NCI-H1436 (cell line): ENCODE measurements at places on chromosomes 7 and 10.

DNA sequence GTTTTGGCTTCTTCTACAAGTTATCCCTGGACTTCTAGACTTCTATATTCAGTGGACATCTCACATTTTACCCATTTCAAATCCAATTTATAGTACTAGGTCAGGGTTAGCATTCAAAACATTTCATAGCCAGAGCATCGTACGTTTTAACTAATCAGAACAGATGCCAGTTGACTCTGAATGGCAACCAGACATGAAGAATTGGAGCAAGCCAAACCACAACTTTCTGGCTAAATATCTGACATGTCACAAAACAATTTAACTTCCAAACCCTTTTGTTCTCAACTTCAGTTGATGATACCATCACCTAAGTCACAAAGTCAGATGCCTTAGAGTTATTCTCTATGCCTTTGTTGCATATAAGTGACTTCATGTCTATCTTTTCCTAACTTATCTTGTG lies 1105.7 kb downstream of the XPNPEP1 start:
- DNase-seq, result no peak

GRCh38 chr10:119348516-119349240 lies 141.3 kb downstream of the GRK5 start:
- no peak for DNase-seq

DNA sequence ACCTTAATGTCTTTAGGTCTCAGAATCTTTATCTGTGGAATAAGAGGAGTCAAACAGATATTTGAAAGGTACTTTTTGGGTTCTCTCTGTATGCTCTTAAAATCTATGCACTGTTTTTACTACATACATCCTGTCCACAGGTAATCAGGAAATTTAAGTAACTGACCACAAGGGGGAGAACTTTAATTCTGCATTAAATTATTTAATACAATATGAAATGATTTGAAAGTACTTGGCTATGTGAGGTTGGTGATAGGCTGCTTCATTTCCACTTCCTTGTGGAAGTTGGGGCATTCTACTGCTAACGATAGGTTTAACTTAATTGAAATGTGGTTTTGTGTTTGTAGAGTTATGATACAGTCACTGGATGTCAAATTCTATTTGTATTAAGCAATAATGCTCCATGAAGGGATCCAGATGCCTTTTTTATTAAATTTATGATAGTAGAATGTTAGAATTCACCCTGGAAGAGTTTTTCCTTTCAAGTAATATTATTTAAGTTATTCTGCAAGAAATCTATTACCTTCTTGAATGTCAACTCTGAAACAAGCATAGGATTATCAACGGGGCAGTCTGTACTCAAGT lies 6.0 kb downstream of the TEX47 start:
- DNase-seq, result no peak

DNA sequence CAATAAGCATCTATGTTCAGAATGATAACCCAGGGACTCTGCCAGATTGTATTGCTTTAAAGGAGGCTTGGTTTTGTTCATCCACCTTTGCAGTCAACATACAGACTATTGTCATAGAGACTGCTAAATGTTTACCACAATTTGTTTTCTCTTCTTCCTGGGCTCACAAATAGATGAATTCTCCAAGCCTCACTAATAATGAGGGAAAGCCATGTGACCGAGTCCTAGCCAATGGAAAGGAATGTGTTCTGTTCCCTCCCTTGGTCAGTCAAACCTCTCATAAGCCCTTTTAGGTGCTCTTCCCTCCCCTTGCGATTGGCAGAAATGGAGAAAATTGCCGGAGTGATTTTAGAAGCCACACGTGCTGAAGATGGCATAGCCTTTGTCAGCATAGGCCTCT lies 136.9 kb downstream of the RTKN2 start:
- no peak for DNase-seq

- no peak for DNase-seq
Measured at GRCh38 chr7:31955021-31955420, 115.2 kb downstream of the PDE1C start.

DNA sequence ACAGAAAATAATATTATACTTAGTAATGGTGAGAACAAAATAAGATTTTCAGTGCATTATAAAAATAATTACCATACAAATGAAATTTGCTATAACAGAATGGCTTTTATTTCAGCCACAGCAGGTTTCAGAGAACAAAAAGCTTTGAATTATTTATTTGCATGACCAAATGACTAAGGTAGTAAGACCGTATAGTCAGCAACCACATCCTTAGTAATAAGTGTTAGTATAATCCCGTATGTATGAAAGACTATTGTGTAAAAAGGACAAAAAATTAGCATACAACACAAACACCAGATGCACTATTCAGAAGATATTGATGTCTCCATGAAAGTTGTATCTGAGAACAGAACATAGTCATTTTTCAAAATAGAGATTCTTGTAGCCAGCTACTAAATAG lies 12.2 kb downstream of the PDZD8 start:
- DNase-seq, result no peak

DNA sequence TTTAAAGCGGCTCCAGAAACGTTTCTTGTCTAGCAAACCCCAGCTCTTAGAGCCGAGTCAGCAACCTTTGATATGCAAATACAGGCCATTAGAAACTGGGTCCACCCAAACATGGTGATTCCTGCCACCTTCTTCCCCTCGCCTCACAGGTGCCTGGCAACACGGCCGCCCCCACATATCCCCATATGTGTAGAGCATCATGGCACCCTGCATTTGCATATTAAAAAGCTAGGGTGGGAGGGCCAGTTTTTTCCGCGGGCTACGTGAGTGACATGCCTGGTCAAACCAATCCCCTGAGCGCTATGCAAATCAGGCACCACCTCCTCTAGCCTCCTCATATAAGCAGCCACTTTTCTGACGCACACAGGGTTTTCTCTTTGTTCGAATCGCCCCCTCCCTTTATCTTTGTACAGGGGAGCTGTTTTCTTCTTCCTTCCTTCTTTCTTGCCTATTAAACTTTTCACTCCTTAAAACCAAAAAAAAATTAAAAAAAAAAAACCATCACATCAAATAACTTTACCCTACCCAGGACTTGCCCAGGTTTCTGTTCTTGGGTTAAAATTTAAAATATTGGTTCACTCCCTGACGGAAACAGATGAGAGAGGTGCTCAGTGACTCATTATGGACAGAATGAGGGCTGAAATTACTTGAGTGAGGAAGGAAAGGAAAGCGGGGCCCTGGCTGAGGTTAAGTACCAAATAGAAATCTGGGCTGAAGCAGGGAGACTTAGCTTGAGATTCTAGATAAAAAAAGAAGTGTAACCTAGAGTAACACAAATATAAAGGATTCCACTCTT lies 59.8 kb downstream of the COA1 start:
- no peak for DNase-seq

DNA sequence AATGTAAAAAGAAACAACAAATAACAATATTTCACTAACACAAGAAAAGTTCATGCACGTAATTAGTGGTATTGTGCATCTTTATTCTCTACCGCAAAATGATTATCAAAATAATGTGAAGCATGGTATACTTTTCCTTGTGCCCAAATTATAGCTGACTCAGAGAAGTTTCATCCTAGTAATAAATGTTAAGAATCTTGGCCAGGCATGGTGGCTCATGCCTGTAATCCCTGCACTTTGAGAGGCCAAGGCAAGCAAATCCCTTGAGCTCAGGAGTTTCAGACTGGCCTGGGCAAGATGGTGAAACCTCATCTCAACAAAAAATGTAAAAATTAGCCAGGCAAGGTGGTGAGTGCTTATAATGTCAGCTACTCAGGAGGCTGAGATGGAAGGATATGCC lies 105.0 kb downstream of the KMT2C start:
- DNase-seq, result no peak

DNA sequence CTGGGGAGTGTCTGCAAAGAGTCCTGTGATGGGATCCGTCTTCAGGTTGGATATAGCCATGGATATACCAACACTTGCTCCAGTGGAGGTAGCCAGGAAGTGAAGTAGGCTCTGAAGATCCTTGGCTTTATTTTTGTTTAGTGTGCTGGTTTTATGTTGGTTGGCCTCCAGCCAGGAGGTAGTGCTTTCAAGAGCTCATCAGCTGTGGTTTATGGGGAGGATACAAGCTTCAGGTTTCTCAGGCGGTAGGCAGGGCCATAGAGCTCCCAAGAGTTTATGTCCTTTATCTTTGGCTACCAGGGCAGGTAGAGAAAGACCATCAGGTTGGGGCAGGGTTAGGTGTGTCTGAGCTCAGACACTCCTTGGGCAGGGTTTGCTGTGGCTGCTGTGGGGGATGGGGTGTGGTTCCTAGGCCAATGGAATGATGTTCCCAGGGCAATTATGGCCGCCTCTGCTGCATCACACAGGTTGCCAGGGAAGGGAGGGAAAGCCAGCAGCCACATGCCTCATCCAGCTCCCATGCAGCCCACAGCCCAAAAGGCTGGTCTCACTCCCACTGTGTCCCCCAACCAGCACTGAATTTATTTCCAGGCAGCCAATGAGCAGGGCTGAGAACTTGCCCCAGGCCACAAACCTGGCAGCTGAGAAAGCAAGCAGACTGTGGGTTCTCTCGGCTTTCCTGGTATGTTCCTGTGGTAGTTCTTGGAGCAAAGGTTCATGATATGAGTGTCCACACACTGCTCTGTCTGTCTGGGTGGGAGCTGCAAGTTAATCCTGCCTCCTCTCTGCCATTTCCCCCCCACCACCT lies 67.0 kb upstream of the PRLHR start:
- peak; percentile 32 for DNase-seq

DNA sequence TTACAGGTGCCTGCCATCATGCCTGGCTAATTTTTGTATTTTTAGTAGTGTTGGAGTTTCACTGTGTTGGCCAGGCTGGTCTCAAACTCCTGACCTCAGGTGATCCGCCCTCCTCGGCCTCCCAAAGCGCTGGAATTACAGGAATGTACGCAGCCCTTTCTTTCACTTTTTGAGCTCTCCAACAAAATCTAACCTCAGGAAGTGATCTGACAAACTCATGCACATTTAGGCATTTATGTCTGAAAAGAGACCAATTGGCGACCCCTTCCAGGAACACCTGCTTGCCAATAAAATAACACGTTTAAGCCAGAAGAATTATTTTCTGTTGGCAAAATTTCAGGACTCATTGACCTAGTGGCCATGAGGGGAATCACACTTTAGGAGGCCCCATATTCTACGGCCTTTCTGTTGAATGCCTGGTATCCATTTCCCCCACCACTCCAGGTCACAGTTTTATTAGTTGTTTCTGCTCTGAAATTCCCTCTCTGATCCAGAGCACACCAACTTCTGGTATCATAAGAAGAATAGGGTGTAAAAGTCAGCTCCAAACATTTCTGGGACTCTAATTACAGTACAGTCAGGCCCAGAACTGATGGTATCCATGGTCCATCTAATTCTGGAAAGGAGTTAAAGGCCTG lies 65.8 kb upstream of the FRMD4A start:
- no peak for DNase-seq

- DNase-seq, result no peak
Measured at GRCh38 chr7:136714062-136714461, 154.4 kb upstream of the CHRM2 start.

DNA sequence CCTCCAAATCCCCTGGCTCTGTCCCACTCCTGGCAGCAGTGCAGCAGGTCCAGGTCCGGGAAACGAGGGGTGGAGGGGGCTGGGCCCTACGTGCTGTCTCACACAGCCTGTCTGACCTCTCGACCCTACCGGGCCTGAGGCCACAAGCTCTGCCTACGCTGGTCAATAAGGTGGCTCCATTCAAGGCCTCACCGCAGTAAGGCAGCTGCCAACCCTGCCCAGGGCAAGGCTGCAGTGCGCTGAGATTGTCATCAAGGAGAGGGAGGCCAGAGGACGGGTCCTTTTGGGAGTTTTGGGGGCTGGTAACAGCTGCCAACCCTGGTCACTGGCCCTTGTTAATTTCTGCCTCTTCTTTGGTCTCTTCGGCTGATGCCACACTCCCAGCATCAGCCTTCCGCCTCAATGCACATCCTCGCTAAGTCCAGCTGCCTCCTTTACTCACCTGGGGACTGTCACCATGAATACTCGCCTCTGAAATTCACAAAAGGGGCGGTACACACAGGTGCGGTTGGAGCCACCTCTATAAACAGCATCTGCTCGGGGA lies 3.5 kb downstream of the EPO start:
- DNase-seq, result no peak

DNA sequence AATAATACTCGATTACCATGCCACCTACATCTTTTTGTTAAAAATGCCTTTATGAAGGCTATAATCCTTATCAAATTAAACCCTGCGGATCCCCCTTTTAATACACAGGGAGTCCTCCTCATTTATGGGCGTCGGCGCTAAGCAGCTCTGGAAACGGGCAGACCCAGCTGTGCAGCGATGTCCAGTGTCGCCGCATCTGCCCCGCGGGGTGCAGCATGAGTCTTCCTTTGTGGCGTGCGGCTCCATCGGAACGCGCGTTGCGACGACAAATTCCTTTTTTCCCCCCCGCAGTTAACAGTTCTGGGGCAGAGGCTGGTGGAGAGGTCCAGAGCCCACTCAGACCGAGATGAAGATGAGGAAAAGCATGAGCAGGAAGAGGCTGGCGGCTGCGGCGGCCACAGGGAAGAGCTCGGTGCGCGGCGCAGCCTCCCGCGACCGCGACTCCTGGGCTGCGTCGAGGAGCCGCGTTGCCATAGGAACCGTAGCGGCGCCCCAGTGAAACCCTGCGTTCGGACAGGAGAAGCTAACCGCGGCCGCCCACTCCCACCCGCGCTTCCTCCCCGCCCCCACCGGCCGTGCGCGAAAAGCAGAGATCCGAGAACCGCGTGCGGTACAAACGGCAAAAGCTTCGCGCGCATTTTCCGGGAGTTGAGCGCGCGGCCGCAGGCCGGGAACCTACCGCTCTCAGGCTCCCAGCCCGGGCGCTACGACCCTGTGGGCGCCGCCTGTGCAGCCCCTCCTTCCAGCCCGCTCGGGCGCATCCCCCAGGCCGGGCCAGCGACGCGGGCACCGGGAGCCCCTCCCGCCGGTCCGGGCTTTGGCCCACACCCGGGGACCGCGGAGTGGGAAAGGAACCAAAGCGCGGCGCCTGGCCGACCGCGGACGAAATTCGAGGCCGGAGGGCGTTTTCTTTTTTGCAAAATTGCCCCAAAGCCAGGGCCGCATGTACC lies 130.6 kb downstream of the SPAG6 start:
- DNase-seq, result no peak

- peak; percentile 75 for DNase-seq
Measured at GRCh38 chr7:65251851-65252620, 121.6 kb upstream of the ZNF92 start.

GRCh38 chr10:116774728-116775151 lies 32.4 kb upstream of the HSPA12A start:
- DNase-seq, result no peak

- no peak for DNase-seq
Measured at GRCh38 chr7:109246330-109247077, 676.8 kb downstream of the DNAJB9 start.

- no peak for DNase-seq
Measured at GRCh38 chr7:6655636-6656385, 18.7 kb downstream of the ZNF316 start.

DNA sequence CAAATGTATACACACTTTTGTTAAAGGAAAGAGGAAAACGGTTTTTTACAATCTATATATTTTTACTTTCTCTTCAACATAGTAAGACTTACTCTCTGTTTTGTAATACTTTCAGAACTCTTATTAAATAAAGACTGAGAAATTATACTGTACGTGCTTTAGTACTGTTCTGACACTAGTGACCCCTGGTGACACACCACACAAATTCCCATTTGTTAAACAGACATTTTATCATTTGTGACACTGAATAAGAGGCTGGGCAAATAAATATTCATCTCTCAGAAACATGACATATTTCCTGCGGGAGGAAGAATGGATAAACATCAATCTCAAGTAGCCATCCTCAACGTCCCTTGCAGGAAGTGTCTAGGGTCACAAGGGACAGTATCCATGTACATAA lies 68.9 kb upstream of the ZNF33B start:
- no peak for DNase-seq
